ENCODE measurements at places on chromosomes 2 and 18. TPM values are rescaled to one million over a fixed set of nuclear protein-coding genes. Genes with fewer than 3 reads are reported as not detected.
A peak's percentile ranks its signal among the peaks of the same experiment; 100 is the strongest.

DNA sequence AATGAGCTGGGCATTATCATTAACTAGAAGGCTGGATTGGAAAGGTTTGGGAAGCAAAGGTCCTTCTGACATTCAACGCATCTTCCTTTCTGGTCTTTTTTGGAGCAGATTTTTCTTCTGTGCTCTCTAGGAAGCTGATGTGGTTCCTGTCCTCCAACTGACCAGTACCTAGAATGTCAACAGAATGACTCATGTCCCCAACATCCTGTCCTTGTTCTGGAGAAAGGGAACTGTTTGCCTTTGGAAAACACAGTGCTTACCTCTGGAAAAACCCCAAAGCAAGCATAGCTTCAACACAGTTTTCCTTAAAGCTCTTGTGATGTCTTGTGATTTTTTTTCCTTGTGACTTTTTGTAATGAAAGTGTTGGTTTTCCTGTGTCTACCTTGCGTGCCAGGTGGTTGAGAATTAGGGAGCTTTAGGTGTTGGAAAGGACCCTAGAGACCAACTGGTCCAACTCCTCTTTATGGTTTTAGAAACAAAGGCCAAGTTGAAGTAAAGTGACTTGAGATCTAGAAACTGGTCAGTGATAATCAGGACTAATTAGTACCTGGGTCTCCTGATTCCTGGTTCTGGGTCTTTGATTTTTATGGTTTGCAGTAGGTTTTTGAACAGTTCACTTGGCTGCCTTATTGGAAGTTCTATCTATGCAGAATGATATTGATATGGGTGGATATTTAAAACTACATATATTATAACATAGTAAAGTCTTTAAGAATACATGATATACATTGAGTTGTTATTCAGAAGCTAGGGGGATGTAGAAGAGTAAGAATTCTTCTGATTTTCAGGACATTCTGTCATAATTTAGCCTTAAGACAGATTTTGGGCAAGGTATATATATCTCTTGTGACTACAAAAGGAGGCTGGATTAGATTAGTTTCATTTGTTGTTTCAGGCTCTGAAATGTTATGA lies 70.5 kb downstream of the FMNL2 start:
- DNase-seq: no peak

DNA sequence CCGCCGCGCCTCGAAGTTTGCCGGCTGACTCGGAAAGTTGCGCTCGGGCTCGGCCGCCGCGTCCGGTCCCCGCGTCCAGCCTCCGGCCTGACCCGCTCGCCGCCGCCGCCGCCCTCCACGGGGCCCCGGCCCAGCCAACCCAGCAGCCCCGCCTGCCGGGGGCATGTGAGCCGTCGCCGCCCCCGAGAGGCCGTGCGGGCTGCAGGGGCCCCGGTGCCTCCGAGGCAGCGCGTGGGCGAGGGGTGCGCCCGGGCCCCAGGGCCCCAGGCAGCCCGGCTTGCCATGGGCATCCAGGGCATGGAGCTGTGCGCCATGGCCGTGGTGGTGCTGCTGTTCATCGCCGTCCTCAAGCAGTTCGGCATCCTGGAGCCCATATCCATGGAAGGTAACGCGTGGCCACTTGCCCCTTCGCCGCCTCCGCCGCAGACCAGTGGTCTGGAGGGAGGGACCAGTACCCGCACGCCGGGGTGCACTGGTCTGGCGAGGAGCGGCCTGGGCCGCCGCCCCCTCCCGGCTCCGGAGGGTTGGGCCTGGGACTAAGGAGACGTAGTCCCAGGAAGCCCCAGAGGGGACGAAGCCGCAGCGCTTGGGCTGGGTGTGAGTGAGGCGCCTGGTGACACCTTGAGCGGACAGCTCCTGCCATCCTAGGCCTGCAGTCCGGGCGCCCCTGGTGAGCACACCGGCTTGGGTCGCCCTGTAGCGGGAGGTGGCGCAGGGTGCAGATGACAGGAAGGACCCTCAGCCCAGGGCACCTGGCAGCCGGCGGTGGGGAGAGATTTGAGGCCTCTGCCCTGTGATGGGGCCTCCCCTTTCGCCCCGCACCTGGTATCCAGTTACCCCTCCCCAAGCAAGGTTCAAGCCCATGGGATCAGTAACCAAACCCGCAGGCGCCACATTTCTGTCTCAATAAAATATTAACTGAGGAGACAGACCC lies 49.9 kb downstream of the KCNIP3 start:
- no peak for DNase-seq

DNA sequence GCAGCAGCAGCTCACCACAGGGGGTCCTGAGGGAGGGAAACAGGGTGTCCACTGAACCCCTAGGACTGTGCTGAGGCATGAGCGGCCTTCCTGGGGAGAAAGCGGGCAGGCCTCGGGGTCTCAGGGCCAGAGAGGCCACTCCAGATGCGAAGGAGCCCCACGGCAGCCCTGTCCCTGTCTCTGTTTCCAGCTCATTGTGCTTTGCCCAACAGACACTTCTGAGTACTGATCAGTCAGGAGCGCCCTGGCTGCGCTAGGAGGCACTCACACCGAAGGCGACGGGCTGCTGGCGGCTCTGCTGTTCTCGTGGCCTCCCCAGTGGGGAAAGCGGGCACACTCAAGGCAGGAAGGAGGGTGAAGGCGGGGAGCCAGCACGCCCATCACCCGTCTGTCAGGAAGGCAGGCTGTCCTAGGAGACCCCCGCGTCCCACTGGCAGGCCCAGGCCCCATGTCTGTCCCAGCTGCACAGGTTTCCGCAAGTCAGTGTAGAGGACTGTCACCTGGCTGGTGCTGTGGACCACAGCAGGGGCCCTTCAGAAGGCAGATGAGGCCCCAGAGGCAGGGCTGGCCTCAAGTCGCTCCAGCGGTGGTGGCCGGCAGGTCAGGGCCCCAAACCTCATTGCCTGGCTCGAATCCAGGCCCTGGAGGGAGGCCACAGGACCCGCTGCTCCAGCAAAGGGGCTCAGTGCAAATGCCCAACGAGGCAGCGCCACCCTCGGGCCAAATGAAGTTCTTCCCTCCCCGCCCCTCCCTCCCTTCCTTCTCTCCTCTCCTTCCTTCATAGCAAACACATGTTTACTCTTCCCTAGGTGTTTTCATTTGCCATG lies 6.8 kb downstream of the ESPNL start:
- DNase-seq: peak; percentile 49

- DNase-seq: peak; percentile 81
These were observed 144.2 kb downstream of the SUCLG1 start for GRCh38 chr2:84314901-84315330.

- no peak for DNase-seq
These were observed 6.2 kb downstream of the RHOB start for GRCh38 chr2:20453087-20453486.

GRCh38 chr2:44450082-44450481 lies 88.3 kb downstream of the CAMKMT start:
- DNase-seq: no peak

DNA sequence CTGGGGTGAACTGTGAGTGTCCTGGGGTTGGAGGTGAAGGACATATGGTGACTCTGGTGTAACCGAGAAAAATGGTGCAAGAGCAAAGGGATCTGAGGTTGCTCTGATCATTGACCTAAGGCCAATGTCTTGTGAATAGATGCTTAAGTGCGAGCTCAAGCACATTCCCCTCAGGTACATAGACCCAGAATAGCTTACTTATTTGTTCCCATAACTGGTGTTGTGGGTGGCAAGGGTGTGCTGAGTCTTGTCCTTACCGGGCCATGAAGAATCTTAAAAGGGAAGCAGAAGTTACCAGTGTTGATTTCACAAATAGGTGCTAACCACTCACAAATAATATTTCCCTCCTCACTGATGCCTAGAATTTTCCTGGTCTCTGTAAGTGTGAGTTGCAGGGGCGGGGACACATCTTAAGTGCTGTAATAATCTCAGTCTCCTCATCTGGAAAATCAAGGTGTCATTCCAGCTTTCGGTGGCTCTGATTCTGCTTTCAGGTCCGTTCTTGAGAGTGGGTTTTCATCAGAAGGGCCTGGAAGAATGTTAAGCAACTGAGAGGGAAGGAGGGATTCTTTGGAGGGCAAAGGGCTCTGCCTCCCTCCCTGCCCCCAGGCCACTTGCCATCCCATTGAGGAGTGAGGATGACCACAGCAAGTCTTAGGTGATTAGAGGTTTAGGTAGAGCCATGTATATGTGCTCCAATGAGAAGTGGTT lies 54.9 kb downstream of the LIPG start:
- no peak for DNase-seq

- peak; percentile 80 for DNase-seq
These were observed 1.1 kb downstream of the UXS1 start for GRCh38 chr2:106192752-106193689.

DNA sequence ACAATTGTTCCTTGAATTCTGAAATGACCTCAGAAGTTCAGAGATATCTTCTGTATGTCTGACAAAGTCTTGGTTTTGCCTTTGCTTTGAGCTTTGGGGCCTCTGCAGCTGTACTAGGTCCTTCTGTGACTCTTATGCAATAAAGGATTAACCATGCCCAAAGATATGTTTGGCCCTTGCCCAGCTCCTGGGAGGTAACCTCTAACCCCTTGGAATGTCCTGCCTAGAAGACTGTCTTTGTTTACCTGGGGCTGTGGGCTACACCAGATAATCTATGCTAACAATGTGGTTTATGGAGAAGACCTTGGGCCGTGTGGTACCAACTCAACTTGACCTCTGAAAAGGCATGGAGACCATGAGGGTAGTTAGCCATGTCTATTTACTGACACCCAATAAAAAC lies 140.9 kb upstream of the CAPN13 start:
- no peak for DNase-seq

DNA sequence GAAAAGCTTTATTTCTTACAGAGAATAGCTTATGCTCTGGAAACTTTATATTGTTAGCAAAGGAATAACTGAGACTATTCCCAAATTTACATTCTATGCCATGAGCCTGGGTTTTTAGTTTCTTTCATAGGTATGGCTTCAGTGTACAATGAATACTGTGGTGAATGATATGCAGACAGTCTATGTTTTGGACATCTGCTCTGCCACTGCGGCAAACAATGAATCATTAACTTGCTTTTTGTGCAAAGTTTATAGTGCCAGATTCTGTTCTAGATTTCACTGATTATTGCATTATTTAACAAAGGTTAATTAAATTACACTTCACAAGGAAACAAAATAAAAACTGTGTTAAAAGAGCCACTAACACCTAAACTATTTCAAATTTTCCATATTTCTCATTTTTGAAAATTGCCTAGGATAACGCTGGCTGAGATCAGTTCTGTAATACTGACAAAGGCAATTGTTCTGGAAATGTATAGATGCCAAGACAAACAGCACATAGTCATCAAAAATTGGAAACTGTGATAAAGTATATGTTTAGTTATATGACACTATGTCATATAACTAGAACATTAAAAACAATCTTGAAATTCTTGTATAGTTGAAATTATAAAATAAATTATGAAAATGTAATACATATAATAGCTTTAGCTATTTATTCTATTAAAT lies 74.7 kb downstream of the ITSN2 start:
- no peak for DNase-seq

DNA sequence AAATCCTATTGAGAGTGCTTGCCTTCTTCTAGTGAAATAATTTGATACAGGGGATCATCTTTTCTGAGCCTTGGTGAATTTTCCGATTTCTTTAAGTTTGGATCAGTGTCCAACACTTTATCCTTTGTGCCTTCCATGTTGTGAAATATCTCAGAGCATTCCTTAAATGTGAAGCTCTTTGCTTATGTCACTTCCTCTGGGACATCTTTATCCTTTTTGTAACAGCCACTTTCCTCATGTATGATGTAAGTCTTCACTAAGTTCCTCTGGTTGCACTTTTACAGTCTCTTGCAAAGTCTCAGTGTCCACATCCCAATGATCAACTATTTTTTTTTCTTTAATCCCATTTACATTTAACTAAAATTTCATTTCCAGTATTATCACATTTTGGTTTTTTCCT lies 254.2 kb downstream of the EN1 start:
- no peak for DNase-seq

- DNase-seq: no peak
These were observed 508.6 kb downstream of the ADCYAP1 start for GRCh38 chr18:1413323-1413675.

DNA sequence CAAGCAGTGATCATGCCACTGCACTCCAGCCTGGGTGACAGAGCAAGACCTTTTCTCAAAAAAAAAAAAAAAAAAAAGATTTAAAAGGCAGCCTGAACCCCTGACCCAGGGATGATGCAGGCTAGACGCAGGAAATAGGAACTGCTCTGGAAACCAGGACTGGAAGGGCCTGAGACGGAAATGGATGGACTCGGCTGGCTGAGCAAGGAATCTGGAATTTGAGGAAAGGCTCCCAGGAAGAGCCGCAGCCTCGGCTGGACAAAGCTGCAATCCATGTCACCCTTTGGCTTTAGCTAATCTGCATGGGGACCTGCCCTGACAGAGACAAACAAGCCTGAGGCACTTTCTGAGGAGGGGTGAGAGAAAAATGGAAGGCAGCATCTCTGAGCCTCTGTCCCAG lies 55.0 kb upstream of the DAPL1 start:
- DNase-seq: no peak

- no peak for DNase-seq
These were observed 1012.6 kb downstream of the BCL11A start for GRCh38 chr2:59540864-59541263.

- no peak for DNase-seq
These were observed 81.9 kb downstream of the TMEM131 start for GRCh38 chr2:97913846-97914245.

GRCh38 chr2:7009207-7009911 lies 92.1 kb downstream of the RNF144A start:
- no peak for DNase-seq

DNA sequence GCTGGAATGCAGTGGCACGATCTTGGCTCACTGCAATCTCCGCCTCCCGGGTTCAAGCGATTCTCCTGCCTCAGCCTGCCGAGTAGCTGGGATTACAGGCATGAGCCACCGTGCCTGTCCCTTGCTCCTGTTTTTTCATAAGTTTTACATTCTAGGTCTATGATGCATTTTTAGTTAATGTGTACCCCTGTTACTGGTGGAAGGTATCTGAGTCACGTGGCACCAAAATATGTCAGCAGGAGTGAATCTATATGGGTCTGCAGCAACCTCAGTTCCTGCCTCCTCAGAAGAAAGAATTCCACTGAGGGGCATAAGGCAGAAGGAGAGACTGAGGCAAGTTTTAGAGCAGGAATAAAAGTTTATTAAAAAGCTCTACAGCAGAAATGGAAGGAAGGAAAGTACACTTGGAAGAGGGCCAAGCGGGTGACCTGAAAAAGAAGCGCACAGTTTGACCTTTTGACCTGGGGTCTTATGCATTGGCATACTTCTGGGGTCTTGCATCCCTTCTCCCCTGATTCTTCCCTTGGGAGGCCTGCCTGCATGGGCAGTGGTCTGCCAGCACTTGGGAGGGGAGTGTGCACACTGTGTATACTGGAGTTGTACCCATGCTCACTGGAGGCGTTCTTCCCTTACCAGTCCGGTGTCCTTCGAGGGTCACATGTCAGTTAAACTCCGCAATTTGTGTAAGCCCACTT lies 1.1 kb upstream of the MFSD2B start:
- DNase-seq: no peak

GRCh38 chr2:97819754-97820153 lies 106.4 kb downstream of the ZAP70 start:
- DNase-seq: no peak

- DNase-seq: no peak
These were observed 61.2 kb downstream of the BOD1L2 start for GRCh38 chr18:57208047-57208446.

The TP53I3 gene
- 35.5 TPM for polyA plus RNA-seq

The KIAA2012 gene
- not detected for polyA plus RNA-seq

The ESPNL gene
- not detected for polyA plus RNA-seq

The DOK6 gene
- 2.1 TPM for polyA plus RNA-seq

The COL4A3 gene
- 22.7 TPM for polyA plus RNA-seq

The NETO1 gene
- not detected for polyA plus RNA-seq

The HADHB gene
- polyA plus RNA-seq: 84.5 TPM

The WDR54 gene
- 6.5 TPM for polyA plus RNA-seq

The LRP2 gene
- polyA plus RNA-seq: not detected

Measured in aorta (tissue), 5 donors.